ENCODE measurements at places on chromosomes 13 and 19. TPM values are rescaled to one million over a fixed set of nuclear protein-coding genes. Genes with fewer than 3 reads are reported as not detected.
A peak's percentile ranks its signal among the peaks of the same experiment; 100 is the strongest.

- H3K4me1 ChIP-seq = peaks cover 4% of the 10 kb centered on the region
- no peak for DNase-seq
- H3K36me3 ChIP-seq = peaks cover 20% of the 10 kb centered on the region
- H3K27me3 ChIP-seq = no peaks in the 10 kb centered on the region
- no peak overlapping the region for H3K4me3 ChIP-seq
- no peak overlapping the region for H3K27ac ChIP-seq
These were observed 56.5 kb downstream of the ARHGEF7 start for GRCh38 chr13:111171629-111172028.

DNA sequence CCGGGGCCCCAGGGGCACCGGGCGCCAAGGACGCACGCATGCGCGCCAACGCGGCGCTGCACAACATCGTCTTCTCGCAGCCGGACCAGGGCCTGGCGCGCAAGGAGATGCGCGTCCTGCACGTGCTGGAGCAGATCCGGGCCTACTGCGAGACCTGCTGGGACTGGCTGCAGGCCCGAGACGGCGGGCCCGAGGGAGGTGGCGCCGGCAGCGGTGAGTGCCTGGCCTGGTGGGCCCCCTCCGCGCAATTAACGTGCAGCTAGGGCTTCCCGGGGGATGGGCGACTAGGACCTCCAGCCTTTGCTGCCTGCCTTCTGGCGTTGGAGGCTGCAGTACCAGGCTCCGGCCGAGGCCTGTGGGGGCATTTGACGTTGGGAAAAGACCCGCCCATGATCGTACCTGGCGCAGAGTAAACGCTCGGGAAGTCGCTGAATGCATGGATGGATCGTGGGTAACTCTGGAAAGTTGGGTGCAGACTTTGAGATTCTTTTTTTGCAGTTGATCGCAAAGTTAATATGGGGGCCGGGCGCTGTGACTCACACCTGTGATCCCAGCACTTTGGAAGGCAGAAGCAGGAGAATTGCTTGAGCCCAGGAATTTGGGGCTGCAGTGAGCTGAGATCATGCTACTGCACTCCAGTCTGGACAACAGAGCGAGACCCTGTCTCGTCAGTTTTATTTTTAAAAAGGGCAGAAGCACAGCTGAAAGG lies 7.3 kb downstream of the APC2 start:
- no peak overlapping the region for H3K27ac ChIP-seq
- H3K4me1 ChIP-seq = no peaks in the 10 kb centered on the region
- DNase-seq = no peak
- H3K27me3 ChIP-seq = no peaks in the 10 kb centered on the region
- H3K4me3 ChIP-seq = no peak overlapping the region

GRCh38 chr13:109401307-109401706 lies 385.1 kb downstream of the IRS2 start:
- H3K27me3 ChIP-seq = no peaks in the 10 kb centered on the region
- no peak overlapping the region for H3K27ac ChIP-seq
- H3K4me3 ChIP-seq = no peak overlapping the region
- DNase-seq = no peak

GRCh38 chr19:2627855-2628254 lies 74.6 kb downstream of the GNG7 start:
- H3K36me3 ChIP-seq = peaks cover 6% of the 10 kb centered on the region
- no peaks in the 10 kb centered on the region for H3K27me3 ChIP-seq
- H3K27ac ChIP-seq = peak overlapping the region; percentile 90
- H3K4me3 ChIP-seq = peak overlapping the region; percentile 45

GRCh38 chr19:41699968-41700323 lies 8.5 kb upstream of the CEACAM5 start:
- DNase-seq = no peak
- no peak overlapping the region for H3K4me3 ChIP-seq
- H3K27me3 ChIP-seq = peaks cover 64% of the 10 kb centered on the region

DNA sequence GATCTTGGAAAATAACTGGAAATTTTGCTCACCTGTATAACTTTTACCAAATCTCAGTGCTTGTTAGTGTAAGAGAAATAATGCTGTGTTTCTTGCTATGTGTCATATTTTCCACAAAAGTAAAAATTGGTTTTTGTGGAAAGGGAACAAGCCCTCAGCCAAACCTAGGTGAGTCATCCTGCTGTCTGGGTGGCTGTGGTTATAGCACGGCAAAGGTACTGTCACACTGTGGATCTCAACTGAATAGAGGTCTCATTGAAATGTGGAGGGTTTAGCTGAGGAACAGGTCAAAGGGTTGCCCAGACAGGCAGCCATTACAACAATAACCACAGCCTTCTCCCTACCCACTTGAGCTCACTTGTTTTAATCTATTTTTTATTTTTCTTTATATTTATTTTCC lies 338.8 kb upstream of the DACH1 start:
- H3K27me3 ChIP-seq = no peaks in the 10 kb centered on the region
- H3K4me3 ChIP-seq = no peak overlapping the region
- peak; percentile 19 for DNase-seq
- peaks cover 33% of the 10 kb centered on the region for H3K4me1 ChIP-seq

DNA sequence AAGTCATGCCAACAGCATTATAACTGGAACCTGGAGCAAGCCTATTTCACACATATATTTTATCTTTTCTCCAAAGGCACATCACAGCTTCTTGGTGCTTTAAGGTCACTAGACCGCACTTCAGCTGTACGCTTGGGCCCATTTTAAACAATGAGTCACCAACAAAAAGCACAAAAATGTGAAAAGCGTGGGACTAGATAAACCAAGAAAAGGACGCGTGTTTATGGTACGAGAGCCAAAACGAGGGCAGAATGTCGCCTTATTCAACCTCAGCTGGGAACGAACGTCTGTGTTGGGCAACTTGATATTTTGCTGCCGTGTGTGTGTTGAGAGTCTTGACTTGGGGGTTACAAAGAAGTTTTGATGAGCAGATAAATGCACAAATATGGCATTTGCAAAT lies 9.2 kb upstream of the EHD2 start:
- no peak overlapping the region for H3K27ac ChIP-seq
- no peaks in the 10 kb centered on the region for H3K4me1 ChIP-seq
- DNase-seq = peak; percentile 46
- H3K27me3 ChIP-seq = no peaks in the 10 kb centered on the region
- no peak overlapping the region for H3K4me3 ChIP-seq
- H3K36me3 ChIP-seq = peaks cover 46% of the 10 kb centered on the region

Gene ADM5
- total RNA-seq = 1.8 TPM

Gene ZNF610
- not detected for total RNA-seq
